Neural progenitor cell (in vitro differentiated cells): ENCODE measurements at places on chromosomes 13 and 19.
A peak's percentile ranks its signal among the peaks of the same experiment; 100 is the strongest.

DNA sequence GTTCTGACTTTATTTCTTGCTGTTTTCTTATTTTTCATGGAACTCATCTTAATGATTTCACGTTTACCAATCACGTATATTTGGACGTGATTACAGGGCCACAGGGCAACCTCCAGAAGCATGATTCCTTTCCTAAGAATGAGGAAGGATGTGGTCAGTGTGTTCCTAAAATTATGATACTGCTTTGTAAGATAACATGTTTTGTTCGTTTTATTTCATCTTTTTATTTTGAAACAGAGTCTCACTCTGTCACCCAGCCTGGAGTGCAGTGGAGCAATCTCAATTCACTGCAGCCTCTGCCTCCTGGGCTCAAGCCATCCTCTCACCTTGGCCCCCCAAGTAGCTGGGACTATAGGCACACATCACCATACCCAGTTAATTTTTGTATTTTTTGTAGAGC is 24.8 kb upstream of the LAIR1 start:
- no peak overlapping the region for H3K27ac ChIP-seq
- no peak for DNase-seq
- peaks cover 6% of the 10 kb centered on the region for H3K4me1 ChIP-seq
- no peaks in the 10 kb centered on the region for H3K36me3 ChIP-seq
- peaks cover 51% of the 10 kb centered on the region for H3K27me3 ChIP-seq
- no peak overlapping the region for H3K4me3 ChIP-seq

- H3K4me3 ChIP-seq: peak overlapping the region; percentile 79
- H3K4me1 ChIP-seq: peaks cover 9% of the 10 kb centered on the region
- H3K36me3 ChIP-seq: no peaks in the 10 kb centered on the region
Observed at GRCh38 chr19:35740108-35740422, 2.2 kb downstream of the IGFLR1 start.

DNA sequence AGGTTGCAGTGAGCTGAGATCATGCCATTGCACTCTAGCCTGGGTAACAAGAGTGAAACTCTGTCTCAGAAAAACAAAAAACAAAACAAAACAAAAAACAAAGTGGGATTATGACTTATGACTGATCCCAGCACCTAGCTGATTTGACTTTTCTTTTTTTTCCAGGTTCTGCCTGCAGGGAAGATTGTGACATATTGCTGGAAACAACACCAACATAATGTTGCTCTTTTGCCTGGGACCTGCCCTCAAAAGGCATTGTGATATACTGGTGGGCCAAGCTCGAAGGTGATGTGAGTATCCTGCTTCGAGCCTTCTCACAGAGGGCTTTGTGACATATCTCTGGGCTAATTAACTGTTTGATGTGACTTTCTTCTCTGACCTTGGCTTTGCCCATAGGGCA is 42.0 kb upstream of the ZNF43 start:
- H3K4me1 ChIP-seq: no peaks in the 10 kb centered on the region
- H3K27ac ChIP-seq: no peak overlapping the region
- H3K27me3 ChIP-seq: no peaks in the 10 kb centered on the region
- H3K36me3 ChIP-seq: no peaks in the 10 kb centered on the region
- no peak for DNase-seq

- H3K4me3 ChIP-seq: no peak overlapping the region
- no peaks in the 10 kb centered on the region for H3K36me3 ChIP-seq
- DNase-seq: no peak
- no peaks in the 10 kb centered on the region for H3K4me1 ChIP-seq
- no peaks in the 10 kb centered on the region for H3K27me3 ChIP-seq
Observed at GRCh38 chr13:73877399-73877798, 256.8 kb downstream of the KLF12 start.

DNA sequence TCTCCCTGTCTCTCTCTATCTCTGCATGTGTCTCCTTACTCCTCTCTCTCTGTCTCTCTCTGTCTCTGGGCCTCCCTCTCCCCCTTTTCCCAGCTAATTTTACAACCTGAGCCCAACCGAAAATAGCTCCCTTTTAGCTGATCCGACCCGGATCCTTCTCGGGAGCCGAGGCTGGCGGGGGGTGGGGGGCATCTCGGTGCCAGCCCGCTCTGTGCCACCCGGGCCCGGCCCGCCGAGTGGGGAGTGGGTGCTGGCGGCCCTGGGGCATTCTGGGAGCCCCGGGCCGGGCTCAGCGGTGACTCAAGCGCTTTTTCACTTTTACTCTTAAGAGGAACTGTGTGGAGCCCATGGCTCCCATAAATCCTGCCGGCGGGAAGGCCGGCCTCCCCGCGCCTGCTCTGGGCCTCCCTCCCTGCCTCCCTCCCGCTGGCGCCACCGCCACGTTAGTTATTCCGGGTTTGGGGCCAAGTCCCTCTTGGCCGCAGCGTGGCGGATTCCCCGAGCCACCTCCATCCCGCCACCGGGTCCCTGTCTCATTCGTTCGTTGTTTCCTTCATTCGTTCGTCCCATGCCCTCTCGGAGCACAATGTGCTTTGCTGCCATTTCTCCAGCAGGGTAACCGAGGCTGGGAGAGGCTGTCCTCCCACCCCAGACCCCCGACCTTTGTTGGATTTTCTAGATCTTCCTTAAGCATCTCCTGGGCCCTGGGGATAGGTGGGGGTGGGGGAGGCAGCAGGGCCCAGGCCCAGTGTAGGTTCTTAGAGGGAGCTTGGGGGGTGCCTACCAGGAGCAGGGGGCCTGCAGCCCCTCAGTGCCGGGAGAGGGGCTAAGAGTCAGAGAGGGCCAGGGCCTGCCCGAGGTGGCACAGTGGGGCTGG is 3.2 kb downstream of the NFIC start:
- H3K4me3 ChIP-seq: peak overlapping the region; percentile 34
- peaks cover 100% of the 10 kb centered on the region for H3K27me3 ChIP-seq
- no peak overlapping the region for H3K27ac ChIP-seq
- peaks cover 20% of the 10 kb centered on the region for H3K4me1 ChIP-seq
- no peaks in the 10 kb centered on the region for H3K36me3 ChIP-seq

GRCh38 chr13:51453207-51453958 is 547 bp upstream of the INTS6 start:
- peaks cover 43% of the 10 kb centered on the region for H3K4me1 ChIP-seq
- H3K27me3 ChIP-seq: no peaks in the 10 kb centered on the region
- H3K4me3 ChIP-seq: peak overlapping the region; percentile 75
- H3K36me3 ChIP-seq: peaks cover 24% of the 10 kb centered on the region

- DNase-seq: no peak
- no peaks in the 10 kb centered on the region for H3K27me3 ChIP-seq
- peaks cover 11% of the 10 kb centered on the region for H3K4me1 ChIP-seq
Observed at GRCh38 chr19:33216198-33216830, 9.3 kb downstream of the SLC7A10 start.

DNA sequence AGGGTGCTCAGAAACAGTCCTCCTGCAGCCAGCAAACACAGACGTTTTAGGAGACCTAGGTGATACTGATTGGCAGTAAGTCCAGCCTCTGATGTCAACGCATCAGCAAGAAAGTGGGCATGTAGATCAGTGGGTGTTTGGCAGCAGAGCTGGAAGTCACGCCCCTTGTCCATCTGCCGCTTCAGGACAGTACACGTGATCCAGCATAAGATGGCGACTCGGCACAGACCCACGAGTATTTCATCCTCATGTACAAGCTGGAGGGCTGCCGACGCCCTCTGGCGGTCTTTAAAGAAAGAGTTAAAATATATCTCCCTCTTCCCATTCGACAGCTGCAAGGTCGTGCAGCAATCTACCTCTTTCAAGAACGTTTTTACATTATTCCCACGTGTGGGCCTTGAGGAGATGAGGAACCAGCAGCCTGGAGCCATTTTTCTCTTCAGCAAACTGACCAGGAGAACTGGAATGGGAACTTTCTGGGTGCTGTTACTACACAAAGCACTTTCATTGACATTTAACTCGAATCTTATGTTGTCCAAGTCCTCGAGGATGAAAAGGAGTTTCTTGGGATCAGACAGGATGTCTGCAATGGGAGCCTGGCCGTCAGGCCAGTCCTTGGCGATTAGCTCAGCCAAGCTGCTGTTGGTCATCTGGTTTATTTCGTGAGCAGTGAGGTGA is 22.3 kb downstream of the NLRP11 start:
- H3K4me1 ChIP-seq: no peaks in the 10 kb centered on the region
- H3K27me3 ChIP-seq: no peaks in the 10 kb centered on the region
- H3K36me3 ChIP-seq: no peaks in the 10 kb centered on the region
- peak; percentile 43 for DNase-seq
- no peak overlapping the region for H3K27ac ChIP-seq

DNA sequence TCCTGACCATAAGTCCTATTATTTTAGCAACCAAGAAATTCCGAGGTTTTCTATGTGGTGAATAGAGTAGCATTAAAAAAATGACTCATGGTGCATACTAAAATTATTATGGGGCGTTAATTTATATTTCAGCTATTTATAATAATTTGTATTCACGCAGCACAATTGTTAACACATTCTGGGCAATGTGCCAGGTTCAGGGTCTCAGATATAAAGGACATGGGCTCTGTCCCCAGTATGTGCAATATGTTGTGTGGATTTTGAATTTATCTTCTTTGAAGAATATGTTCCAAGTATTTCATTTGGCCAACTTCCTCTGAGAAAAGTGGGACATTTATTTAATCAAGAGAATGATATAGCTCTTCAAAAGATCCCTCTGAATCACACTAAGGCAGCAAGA is 1434.7 kb upstream of the PRR20A start:
- no peaks in the 10 kb centered on the region for H3K27me3 ChIP-seq
- no peak overlapping the region for H3K27ac ChIP-seq
- H3K4me1 ChIP-seq: no peaks in the 10 kb centered on the region
- DNase-seq: no peak
- H3K36me3 ChIP-seq: no peaks in the 10 kb centered on the region

- DNase-seq: peak; percentile 98
- H3K27ac ChIP-seq: peak within 1 kb of the TSS; percentile 93
- no peaks in the 10 kb centered on the region for H3K27me3 ChIP-seq
- peak within 1 kb of the TSS; percentile 80 for H3K4me3 ChIP-seq
- peaks cover 38% of the 10 kb centered on the region for H3K4me1 ChIP-seq
Observed at GRCh38 chr19:20077791-20078463, at the start of gene ZNF90. Gene ZNF90 (plus strand): TSS chr19:20078000. CDS start chr19:20078133, 133 bp downstream.

DNA sequence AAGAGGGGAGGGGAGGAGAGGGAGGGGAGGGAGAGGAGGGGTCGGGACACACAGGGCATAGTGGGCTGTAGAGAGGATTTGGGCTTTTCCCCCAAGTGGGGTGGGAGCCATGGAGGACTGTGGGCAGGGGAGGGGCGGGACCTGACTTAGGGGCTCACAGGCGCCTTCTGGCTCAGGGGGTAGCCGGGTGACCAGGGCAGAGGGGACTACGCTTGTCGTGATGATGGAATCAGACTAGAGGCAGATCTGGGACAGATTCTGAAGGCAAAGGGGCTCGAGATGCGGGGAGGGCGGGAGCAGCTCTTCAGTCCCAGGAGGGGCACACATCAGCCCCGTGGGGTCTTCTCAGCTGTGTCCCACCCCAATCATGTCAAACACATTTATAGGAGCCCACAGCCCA is 13.5 kb downstream of the NDUFA11 start:
- H3K4me1 ChIP-seq: peaks cover 8% of the 10 kb centered on the region
- no peaks in the 10 kb centered on the region for H3K36me3 ChIP-seq
- no peak overlapping the region for H3K4me3 ChIP-seq
- no peaks in the 10 kb centered on the region for H3K27me3 ChIP-seq
- H3K27ac ChIP-seq: no peak overlapping the region
- no peak for DNase-seq

GRCh38 chr13:40148101-40148500 is 492.6 kb downstream of the COG6 start:
- no peak overlapping the region for H3K27ac ChIP-seq
- no peak for DNase-seq
- no peaks in the 10 kb centered on the region for H3K27me3 ChIP-seq
- no peak overlapping the region for H3K4me3 ChIP-seq
- H3K36me3 ChIP-seq: no peaks in the 10 kb centered on the region
- H3K4me1 ChIP-seq: no peaks in the 10 kb centered on the region
